ENCODE measurements at places on chromosomes 7 and 10.

DNA sequence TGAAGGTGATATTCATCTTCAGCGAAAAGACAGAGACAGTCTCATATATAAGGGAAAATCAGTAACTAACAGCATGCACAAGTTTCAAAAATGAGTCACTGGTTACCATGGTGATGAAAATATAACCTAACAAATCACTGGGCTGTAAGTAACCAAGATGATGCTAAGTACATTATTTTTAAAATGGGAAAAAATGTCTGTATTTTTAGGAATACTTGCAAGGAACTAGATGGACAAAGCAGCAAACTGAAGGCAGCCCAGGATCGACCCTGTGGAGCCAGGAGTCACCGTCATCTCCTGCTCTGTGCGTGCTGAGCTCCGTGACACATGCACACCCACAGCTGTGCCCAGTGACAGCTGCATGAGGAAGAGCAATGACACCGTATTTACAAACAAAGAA lies 137.3 kb downstream of the ELMO1 start:
- DNase-seq: no peak

DNA sequence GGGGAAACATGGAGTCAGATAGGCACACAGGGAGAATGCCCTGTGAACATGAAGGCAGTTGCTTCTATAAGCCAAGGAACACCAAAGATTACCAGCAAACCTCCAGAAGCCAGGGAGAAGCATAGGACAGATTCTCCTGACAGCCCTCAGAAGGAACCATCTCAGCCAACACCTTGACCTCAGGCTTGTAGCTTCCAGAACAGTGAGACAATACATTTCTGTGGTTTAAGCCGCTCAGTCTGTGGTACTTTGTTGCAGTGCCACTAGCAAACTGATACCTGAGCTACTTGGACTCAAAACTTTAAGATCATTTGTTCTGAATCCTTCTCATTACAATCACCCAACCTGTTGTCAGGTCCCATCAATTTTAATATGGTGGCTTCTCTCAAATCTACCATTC lies 31.2 kb downstream of the ABLIM1 start:
- DNase-seq: no peak

DNA sequence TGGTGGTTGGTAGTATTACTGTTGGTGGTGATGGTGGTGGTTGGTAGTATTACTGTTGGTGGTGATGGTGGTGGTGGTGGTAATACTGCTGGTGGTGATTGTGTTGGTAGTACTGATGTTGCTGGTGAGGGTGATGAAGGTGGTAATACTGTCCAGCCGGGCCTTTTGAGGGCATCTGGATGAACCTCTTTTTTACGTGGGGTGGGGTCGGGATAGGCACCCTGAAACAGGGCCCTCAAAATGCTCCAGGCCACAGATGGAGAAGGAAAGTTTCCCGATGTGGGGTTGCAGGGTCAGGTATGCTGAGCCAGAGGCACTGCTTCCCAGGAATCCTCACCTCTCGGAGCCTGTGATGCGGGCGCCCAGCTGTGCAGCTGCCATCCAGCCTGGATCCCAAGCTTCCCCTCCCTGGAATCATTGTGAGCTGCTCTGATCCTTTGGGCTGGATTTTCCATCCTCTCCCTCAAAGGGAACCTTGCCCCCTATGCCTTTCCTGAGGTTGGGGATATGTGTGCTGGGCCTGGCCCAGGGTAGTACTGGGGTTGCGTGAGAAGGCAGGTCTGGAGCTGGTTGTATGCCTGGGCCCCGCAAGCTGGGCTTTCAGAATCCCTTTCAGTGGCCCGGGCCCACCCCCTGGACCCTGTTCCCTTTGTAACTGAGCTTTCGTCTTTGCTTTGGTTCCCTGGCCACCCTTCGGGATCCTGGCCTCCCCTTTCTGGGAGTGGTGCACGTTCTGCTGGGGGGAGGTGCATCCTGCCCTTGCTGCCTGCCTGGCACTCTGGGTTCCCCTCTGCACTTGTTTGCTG lies 43.3 kb downstream of the DOCK1 start:
- no peak for DNase-seq

GRCh38 chr7:125654076-125654475 lies 724.5 kb upstream of the POT1 start:
- DNase-seq: no peak

DNA sequence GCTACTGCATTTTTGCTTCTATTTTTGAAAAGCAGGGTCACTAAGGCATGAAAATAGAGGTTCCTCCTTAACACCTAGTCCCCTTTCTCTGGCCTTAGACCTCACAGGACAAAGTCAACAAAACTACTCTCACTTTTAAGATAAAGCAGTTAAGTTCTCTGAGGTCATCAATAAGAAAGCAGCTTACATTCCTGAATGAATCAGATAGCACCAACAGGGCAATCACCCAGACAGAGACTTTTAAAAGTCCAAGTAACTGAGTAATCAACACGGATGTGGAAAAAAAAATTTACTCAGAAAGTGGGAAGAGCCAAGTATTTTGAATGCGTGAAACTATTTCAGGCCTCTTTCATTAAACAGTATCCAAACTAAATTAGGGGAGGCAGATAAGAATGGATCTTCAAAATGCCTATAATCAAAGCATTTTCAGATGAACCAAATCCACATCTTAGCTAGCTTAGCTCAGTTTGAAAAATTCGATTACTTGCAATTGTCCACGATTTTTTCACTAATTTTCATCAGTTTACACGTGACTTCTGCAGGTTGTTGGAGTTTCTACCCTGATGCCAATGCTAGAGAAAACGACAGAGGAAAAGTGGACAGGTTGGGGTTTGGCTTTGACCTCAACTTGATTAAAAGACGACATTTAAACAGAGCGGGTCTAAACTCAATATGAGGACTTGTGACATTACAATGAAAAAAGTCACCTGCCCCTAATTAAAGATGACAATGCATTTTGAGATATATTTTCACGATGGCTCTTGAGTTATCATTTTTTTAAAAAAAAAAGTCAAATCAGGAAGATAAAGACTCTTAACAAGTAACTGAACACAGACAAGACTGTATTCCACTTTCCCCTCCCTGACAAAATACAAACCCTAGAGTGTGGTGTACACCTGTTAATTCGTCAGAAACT lies 1.6 kb downstream of the BEND7 start:
- no peak for DNase-seq

DNA sequence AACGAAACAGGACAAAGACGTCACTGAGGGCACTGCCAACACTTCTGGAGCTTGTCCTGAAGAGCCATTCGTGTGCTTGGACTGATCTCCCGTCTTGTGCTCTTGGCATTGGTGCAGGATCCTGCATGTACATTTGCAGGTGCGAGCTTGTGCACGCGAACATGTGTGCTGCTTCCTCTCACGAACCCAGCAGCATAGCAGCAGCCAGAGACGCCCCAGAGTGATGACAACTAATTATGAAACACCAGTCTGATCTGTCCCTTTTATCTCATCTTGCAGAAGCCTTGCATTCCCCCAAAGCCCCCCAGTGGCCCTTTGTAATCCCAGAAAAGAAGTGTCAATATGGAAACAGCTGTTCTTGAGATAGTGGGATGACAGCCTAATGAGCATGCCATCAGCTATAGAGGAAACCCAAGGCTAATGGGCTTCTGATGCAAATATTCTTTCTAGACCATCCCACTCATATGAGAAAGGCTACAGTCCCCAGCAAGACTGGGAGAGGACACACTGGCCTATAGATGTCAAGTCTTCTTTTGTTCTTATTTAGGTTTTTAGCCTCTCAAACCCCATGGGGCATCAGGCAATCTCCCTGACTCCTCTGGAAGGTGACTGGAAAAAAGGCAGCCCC lies 310.6 kb downstream of the FRMD4A start:
- DNase-seq: no peak

GRCh38 chr7:134184767-134185166 lies 57.6 kb downstream of the LRGUK start:
- peak; percentile 21 for DNase-seq

- DNase-seq: no peak
Observed at GRCh38 chr10:95279042-95279820, 11.6 kb downstream of the PDLIM1 start.

GRCh38 chr7:128963327-128963757 lies 25.6 kb downstream of the IRF5 start:
- DNase-seq: no peak

DNA sequence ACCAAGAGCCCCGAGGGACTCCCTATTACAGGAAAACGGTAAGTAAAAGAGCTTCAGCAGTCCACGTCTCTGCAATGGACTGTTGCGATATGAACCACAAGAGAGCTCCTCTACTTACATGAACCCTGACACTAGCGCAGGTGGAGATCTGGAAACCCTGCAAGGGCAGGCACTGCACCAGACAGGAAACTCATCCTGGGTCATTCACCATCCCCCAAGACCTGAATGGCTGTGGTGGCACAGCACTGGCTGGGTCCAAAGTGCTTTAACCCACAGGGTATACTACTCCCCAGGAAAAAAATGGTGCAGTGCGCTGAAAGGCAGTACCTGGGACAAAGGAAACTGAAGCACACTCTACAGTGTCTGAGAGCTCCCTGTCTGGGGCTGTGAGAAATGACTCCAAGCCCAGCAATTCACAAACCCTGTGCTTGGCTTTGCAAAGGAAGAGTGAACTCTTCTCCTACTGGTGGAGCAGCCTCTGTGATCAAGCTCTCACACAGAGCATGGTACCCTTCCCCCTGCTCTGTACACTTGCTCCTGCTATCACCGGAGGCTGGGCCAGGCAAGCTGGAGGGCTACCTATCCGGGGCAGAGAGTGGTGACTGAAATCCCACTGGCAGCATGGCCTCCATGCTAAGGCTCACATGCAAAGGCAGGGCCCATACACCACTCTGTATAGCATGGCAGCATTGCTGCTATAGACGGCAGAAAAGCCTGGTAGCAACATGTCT lies 44.9 kb downstream of the HIBADH start:
- DNase-seq: no peak

DNA sequence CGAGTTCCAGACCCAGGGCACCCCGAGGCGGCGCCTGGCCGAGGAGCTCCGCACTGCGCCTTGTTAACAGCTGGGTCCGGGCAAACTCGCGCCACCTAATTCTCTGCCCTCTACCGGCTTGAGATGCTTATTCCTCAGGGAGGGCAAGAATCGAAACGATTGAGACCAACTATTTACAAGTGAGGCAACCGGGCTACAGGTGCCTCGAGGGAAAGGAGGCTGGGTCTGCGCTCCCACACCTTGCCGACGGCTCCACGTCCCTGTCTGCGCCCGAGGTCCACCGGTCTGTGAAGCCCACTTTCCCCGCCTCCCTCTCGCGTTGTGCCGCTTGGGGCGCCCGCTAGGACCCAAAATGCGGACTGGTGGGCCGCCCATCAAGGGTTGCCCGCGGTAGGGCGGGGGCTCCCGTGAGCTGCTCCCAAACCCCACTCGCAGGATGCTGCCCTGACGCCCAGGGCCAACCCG lies 527 bp downstream of the AKR1B1 start:
- peak; percentile 18 for DNase-seq

GRCh38 chr7:55250313-55250712 lies 114.8 kb upstream of the LANCL2 start:
- DNase-seq: no peak

- no peak for DNase-seq
Observed at GRCh38 chr10:69904533-69904932, 102.8 kb downstream of the COL13A1 start.

- no peak for DNase-seq
Observed at GRCh38 chr10:71300555-71301370, 18.3 kb upstream of the SLC29A3 start.

GRCh38 chr10:131201741-131202515 lies 109.6 kb downstream of the TCERG1L start:
- no peak for DNase-seq

GRCh38 chr7:10889266-10889898 lies 84.3 kb upstream of the PHF14 start:
- DNase-seq: peak; percentile 10

- DNase-seq: no peak
Observed at GRCh38 chr7:1317646-1318045, 85.0 kb downstream of the UNCX start.

- no peak for DNase-seq
Observed at GRCh38 chr7:80139236-80139635, 4.6 kb downstream of the GNAI1 start.

DNA sequence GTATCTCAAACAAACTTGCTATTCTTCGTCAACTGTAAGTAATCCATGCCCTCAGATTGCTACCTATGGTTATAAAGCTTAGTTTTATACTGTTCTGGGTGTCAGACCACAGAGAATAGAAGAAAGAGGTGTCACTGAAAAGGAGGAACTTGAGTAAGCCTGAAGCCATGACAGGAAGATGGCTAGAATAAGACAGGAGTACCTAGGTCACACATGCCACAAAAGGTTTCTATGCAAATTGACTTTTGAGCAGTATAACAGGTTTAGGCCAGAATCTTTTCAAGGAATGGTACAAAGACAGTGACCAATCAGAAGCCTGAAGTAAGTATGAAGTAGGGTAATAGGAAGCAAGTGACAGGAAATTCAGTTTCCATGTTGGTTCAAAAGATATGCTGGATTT lies 23.5 kb downstream of the FBXW4 start:
- DNase-seq: no peak

DNA sequence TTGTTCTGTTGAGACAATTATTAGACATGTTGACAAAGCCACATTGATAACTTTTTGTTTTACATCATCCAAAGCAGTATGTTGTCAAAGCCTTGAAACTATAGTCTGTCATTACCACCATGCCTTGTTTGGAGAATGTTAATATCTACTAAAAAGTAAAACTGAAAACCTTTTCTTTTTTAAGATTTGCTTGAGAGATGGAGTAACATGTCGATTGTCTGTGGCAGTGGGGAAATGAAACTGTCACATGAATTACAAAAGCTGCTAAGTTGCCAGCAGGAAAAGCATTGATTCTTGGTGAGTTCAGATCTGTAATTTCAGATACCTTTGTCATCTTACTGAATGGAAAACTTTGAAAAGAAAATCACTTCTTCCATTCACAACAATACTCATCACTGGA lies 69.1 kb downstream of the TFPI2 start:
- DNase-seq: no peak

- no peak for DNase-seq
Observed at GRCh38 chr10:132004052-132004451, 22.3 kb upstream of the BNIP3 start.

DNA sequence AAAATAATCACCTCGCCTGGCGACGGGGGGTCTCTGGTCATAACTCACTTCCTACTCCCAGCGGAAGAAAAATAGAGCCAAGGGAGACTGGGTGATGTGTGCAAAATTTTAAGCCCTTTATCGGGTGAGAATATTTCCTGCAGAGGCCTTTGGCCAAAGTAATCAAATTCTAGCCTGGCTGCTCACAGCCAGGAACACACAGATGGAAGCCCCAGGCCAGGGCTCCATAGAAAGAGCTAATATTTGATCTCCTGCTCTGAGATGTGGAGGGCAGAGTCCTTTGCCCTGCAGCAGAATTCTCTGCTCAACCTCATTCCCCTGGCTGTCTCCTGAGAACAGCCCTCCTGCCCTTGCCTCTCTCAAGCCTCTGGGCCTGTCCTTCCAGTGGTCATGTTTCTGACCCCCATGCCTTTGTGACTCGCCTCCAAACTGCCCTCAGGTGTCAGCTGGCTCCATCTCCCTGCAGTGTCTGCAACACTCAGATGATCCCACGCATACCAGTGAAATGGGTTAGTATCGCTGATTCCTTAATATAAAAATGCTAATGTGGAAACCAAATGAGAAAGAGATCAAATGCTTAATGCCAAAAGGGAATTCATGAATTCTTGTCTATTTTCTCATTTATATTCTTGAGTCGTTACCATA lies 34.5 kb downstream of the FRMD4A start:
- DNase-seq: no peak

Data from HL-60 (cell line).